NCI-H2171 treated with DMSO at 0.1 percent for 48 hours (cell line): ENCODE measurements at places on chromosomes 16 and 17.
A peak's percentile ranks its signal among the peaks of the same experiment; 100 is the strongest.

GRCh38 chr16:86100205-86101136 lies 201.5 kb downstream of the IRF8 start:
- DNase-seq = no peak

- no peak for DNase-seq
Measured at GRCh38 chr16:54952195-54952594, 21.5 kb downstream of the IRX5 start.

- DNase-seq = peak; percentile 42
Measured at GRCh38 chr16:20799599-20799998, 6.7 kb downstream of the ERI2 start.

- DNase-seq = no peak
Measured at GRCh38 chr17:43655693-43656255, 5.9 kb downstream of the MEOX1 start.
